ENCODE measurements at places on chromosomes 11 and 22.
A peak's percentile ranks its signal among the peaks of the same experiment; 100 is the strongest.

DNA sequence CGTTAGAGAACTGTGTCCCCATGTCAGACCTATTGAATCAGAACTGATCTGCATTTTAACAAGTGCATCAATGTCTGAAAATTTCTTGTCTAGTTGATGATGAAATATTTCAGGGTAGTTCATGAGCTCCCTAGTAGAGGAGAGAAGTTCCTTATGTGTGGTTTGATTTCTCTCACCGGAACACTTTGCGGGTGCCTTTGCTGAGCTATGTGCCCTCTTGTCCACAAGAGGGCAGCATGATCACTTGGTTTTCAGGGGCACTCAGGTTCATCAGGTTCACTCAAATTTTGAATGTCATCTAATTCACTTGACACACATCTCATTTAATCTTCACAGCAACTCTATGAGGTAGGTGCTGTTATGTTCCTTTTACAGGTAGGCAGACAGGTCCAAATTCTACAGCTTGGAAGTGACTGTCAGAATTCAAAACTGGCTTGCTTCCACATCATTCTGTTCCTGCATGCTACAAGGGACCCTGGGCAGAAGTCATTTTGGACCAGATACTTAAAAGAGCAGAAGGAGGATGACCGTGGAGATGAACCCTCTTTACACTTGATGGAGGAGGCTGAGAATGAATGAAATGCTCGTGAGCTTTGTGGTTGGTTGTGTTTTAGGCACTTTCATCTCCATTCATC, 55.6 kb downstream of the P4HA3 start:
- DNase-seq = peak; percentile 55

DNA sequence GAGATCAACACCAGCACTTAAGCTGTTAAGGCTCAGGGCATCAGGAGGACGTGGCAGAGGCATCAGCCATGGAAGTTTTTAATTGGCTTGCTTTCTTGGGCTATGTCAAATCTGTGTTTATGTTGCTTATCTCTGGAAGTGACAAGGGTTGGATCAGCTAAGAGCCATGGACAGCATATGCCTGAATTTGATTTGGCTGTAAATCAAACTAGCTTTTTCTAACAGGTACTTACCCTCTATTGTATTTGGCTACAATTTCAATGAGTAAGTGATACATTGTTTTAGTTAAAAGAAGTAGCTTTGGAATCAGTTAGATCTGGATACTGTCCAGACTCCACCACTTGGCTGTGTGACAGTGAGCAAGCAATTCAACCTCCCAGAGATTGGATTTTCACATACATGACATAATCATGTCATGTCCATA, 936.6 kb downstream of the OPCML start:
- no peak for DNase-seq

DNA sequence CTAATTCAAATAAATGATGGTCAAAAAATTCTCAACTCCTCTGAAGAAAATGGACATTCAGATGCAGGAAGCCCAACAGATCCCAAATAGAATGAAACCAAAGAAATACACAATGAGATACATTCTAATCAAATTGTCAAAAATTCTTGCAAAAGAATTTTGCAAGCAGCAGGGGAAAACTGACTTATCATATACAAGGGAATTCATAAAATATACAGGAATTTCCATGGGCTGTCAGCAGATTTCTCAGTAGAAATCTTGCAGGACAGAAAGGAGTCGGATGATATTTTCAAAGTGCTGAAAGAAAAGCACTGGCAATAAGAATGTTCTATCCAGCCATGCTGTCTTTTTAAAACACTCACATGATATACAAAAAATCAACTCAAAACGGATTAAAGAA, 194.6 kb upstream of the ZC3H12C start:
- DNase-seq = no peak

DNA sequence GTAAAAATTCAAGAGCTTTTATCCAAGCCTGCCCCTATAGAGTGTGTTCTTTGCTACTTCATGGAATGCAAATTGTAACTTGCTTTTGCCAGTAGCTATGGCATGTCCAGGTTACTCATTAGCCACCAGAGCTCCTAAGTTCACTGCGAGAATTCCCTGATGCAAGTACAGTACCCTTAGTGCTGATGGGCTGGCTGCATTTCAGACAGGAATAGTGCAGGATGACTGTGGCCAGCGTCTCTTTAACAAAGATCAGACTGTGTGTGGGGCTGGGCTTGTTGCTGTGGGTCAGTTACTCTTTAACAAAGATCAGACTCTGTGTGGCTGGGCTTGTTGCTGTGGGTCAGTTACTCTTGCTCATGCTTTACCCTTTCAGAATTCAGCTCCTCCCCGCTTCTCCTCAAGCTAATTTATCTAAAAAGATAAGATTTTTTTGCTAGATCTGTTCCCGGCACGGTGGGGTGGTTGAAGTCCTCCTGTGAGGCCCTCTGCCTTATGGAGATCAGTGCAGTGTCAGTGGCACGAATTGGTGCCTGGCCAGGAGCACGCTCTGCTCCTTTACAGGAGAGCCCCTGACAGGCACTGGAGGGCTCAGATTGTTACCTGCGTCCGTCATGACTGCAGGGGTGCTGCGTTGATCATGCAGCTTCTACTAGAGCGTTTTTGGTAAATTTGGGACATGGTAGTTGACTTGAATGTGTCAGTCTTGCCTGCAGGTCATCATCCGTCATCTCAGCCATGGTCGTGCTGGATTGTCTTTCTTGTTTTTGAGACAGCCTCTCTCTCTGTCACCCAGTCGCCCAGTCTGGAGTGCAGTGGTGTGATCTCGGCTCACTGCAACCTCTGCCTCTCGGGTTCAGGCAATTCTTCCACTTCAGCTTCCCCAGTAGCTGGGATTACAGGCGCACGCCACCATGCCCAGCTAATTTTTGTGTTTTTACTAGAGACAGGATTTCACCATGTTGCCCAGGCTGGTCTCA, 27.0 kb downstream of the AP2A2 start:
- no peak for DNase-seq

DNA sequence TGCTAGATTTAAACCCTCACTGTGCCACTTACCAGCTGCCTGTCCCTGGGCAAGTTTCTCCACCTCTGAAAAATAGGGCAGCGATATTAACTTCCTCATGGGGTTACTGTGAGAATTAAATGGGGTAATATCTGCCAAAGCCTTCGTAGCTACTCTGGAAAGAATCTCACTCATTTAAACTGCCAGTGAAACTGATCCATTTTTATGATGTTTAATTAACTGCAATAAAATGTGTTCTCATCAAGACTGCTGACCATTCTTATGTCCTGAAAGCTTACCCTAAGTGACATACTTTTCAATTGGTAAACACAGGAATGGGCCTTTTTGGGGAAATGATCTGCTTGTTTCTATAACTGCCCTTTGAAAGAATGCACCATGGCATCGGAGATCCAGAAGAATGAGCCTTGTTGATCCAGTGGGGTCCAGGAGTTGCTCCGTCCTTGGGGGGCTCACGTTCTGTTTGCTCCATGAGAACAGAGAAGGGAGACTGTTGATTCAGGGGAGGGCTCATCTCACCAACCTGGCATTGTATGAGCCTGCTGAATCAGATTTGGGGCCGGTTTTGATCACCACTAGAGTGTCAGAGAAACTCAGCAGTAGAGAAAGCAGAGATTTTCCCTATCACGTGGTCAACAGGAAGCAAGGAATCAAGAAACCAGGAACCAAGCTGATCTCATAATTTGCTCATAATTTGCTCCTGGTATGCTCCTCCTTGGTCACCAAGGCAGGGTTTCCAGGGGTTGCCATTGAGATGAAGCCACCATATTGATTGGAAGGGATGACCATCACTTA, 7.0 kb upstream of the CCDC86 start:
- no peak for DNase-seq

DNA sequence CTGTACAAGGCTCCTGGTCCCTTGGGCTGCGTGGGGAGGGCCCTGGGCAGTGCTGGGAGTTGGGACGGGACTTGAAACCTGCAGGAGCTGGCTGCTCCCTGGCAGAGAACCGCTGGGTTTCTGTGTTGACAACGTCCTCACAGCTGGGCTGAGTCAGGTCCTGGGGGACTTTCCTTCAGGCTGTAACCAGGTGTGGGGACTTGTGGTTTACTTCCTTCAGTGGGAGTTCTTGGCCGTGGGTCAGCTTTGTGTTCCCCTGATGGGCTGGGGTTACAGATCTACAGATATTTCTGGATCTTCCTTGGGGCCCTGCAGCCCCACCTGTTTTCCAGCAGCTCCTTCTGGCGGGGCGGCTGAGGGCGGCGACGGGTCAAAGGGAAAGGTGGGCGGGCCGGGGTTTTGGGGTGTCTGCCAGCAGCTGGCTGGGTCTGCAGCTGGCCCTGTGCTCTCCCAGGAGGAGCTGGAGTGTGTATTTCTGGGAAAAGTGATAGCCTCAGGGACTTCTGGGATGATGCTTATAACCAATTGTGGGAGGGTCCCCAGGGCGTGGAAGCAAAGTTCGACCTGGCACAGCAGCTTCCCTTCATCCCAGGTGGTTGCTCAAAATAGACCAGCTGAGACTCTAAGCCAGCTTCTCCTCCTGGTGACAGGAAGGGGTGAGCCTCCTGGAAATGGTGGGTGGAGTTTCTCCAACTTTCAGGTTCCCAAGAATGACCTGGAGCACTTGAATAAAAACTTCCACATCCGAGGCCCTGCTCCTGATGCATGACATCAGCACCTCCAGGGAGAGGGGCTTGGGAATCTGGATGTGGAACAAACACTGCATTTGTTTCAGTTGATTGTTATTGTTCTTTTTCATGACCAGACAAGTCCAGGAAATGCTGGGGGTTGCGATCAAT, 19.1 kb downstream of the ST14 start:
- DNase-seq = no peak

DNA sequence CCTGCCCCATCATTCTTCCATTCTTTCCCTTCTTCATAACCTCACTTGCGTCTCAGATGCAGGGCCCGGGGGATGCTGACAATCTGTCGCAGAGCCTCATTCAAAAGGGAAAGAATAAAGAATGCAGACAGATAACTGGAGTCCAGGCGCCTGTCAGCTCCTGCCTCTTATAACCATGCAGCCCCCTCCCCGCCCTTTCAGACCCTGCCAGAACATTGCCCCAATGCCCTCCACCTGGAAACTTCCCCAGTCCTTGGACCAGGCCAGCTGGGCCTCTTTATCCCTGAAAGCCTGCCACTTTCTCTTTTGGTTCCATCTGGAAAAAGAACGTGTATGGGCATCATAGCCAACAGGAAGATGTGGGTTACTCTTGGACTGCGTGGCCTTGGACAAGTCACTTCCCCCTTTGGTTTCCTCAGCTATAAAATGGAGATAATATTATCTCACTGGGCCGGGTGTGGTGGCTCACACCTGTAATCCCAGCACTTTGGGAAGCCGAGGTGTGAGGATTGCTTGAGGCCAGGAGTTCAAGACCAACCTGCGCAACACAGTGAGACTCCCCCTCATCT, 2.1 kb upstream of the TCF20 start:
- DNase-seq = no peak

GRCh38 chr11:134328433-134328832, 3.4 kb upstream of the GLB1L2 start:
- no peak for DNase-seq

- DNase-seq = no peak
Measured at GRCh38 chr11:125393331-125393730, 102.7 kb downstream of the FEZ1 start.

DNA sequence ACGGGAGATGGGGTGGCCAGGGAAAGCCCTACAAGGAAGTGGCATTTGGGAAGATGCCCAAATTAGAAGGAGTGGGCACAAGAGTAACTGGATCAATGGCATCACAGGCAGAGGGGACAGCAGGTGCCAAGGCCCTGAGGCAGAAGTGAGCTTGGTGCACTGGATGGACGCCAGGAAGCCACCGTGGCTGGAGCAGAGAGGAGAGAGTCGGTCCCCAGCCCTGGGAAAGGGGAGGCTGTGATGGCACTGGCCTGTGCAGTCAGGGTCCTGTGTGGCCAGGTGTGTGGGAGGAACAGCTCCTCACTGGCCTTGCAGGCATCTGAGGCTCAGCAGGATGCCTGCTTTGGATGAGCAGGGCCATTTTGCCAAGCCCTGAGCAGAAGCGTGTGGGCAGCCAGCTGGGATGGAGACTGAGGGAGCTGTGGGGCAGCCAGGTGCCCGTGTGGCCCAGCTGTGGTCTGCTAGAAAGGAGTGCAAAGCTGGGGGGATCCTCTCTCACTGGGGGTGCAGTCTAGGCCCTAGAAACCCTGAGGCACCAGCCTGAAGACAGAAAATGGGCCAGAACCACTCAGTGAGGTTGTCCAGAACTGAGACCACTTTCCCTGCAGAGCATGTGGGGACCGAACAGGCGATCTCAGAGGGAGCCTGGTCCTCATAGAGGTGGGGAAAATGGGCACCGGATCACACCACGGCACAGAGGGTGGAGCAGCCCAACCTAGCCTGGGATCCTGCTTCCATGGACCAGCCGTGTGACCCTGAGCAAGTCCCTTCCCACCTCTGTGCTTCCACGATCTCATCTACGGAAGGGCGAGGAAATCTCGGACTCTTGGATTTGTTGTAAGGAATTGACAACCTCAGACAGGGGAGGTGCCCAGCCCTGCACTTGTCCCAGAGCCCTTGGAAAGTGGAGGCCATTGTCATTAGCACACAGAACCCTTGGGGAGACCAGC, 78.6 kb upstream of the RTL6 start:
- DNase-seq = no peak

DNA sequence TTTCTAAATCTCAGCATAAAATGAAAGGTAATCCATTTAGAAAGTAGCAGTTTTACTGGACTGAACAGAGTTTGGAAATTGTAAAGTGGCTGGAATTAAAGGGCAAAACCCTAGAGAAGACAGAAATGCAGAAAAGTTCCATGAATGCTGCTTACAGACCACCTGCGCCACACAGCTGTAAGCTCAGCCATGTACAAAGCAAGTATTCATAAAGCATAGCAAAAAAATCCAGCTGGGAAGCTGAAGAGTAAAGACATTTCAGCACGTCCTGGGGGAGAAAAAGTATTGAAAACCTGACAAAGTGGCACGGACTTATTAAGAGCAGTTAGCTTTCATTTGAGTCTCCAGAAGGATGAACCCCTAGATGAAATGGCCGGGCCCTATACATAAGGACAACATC, 220.1 kb upstream of the CNTN5 start:
- no peak for DNase-seq

- no peak for DNase-seq
Measured at GRCh38 chr11:116335891-116336290, 436.9 kb downstream of the BUD13 start.

DNA sequence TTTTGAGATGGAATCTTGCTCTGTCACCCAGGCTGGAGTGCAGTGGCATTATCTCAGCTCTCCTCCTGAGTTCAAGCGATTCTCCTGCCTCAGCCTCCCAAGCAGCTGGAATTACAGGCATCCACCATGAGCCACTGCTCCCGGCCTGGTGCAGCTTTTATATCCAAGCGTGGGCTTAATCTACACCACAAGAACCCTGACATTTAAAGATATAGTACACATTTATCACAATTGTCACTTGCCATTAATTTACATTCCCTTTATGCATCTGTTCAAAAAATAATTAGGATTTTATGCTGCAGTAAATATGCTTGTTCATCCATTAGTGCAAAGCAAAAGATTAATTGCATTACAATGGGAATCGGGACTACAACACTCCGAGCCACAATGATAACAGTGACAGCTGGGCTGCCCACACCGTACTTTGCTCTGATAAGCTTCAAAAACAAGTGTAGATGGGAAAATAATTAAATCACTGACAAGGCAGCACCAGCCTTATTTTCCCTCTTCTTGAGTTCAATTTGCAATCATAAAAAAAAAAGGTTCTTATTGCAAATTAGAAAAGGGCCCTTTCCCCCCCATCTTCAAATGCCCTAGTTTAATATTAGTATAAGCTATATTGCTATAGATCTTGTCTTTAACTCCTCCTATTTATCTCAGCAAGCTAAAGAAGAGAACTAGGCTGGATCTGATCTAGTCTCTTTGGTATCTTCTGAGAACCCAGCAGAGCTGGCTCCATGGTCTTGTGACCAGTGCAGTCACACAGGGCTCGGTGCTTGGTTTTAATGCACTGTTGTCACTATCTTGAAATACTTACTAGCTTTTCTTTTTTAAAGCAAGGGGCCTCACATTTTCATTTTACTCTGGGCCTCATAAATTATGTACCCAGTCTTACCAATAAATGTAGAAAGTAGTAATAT, 206.2 kb upstream of the LRRC4C start:
- DNase-seq = no peak

All from CD4-positive, alpha-beta T cell treated with Interferon gamma for 1 hour (primary cell).